ENCODE measurements at places on chromosomes 13 and 19. TPM values are rescaled to one million over a fixed set of nuclear protein-coding genes. Genes with fewer than 3 reads are reported as not detected.
A peak's percentile ranks its signal among the peaks of the same experiment; 100 is the strongest.

The SLITRK6 gene
- total RNA-seq, result 24.6 TPM

- H3K27me3 ChIP-seq, result no peaks in the 10 kb centered on the region
- H3K27ac ChIP-seq, result no peak overlapping the region
- no peaks in the 10 kb centered on the region for H3K36me3 ChIP-seq
Measured at GRCh38 chr19:3503036-3503572, 2.6 kb upstream of the DOHH start.

DNA sequence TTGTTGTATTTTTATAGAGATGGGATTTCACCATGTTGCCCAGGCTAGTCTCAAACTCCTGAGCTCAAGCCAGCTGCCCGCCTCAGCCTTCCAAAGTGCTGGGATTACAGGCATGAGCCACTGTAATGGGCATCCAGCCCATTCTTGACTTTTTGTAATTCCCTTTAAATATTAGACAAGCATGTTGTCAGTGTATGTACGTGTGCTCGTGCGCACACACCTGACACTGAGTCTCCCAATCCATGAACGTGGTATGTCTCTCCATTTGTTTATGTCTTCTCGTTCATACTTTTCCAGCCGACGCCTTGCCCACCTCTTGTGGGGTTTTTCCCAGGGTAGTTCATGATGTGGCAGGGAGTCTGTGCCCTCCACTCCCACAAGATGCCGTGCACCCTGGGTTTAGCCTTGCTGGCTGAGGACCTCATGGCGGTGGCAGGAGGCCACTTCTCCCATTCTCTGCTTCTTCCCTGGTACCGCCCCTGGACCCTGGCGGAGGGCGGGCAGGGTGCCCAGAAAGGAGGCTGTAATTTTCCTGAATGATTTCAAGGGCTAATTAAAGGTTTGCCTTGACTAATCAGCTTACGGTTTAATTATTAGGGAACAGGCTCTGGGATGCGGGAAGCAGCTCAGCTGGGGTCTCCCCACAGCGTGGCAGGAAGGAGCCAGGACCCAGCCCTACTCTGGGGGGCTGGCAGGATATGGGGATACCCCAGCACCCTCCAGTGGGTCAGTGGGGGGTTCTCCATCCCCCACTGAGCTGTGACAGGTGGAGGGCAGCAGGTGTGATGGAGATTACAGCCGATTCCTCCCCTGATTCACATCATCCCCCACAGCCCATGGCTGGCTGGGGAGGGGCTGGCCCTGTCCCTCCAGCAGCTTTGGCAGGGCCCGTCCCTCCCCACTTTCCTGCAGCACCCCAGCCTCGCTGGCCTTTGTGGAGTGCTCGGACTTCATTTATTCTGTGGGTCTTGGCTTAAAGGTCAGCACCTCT is 12.9 kb downstream of the PAK4 start:
- DNase-seq, result no peak
- H3K36me3 ChIP-seq, result no peaks in the 10 kb centered on the region
- H3K27ac ChIP-seq, result peak overlapping the region; percentile 84
- peaks cover 50% of the 10 kb centered on the region for H3K4me1 ChIP-seq
- no peak overlapping the region for H3K4me3 ChIP-seq

- no peaks in the 10 kb centered on the region for H3K27me3 ChIP-seq
- DNase-seq, result no peak
- no peaks in the 10 kb centered on the region for H3K4me1 ChIP-seq
- no peaks in the 10 kb centered on the region for H3K36me3 ChIP-seq
- no peak overlapping the region for H3K27ac ChIP-seq
- no peak overlapping the region for H3K4me3 ChIP-seq
Measured at GRCh38 chr13:113065406-113066141, 40.0 kb upstream of the F7 start.

GRCh38 chr19:44002212-44002565 is 568 bp upstream of the ZNF230 start:
- H3K27ac ChIP-seq, result peak overlapping the region; percentile 85
- peak overlapping the region; percentile 78 for H3K4me3 ChIP-seq
- H3K4me1 ChIP-seq, result peaks cover 10% of the 10 kb centered on the region
- no peak for DNase-seq

- no peak for DNase-seq
- H3K4me3 ChIP-seq, result no peak overlapping the region
- H3K27ac ChIP-seq, result no peak overlapping the region
- peaks cover 9% of the 10 kb centered on the region for H3K4me1 ChIP-seq
Measured at GRCh38 chr13:112971288-112971643, 2.3 kb downstream of the MCF2L start.

- no peaks in the 10 kb centered on the region for H3K4me1 ChIP-seq
- H3K4me3 ChIP-seq, result no peak overlapping the region
- H3K27ac ChIP-seq, result no peak overlapping the region
- H3K27me3 ChIP-seq, result no peaks in the 10 kb centered on the region
Measured at GRCh38 chr13:112835344-112835743, 133.7 kb upstream of the MCF2L start.

GRCh38 chr19:40466219-40466984 is 399 bp upstream of the SPTBN4 start:
- H3K36me3 ChIP-seq, result no peaks in the 10 kb centered on the region
- H3K4me3 ChIP-seq, result no peak overlapping the region
- peaks cover 5% of the 10 kb centered on the region for H3K4me1 ChIP-seq
- peak; percentile 12 for DNase-seq
- H3K27ac ChIP-seq, result no peak overlapping the region
- peaks cover 9% of the 10 kb centered on the region for H3K27me3 ChIP-seq

The PRSS57 gene
- total RNA-seq, result 2.4 TPM

The KLK2 gene
- not detected for total RNA-seq

GRCh38 chr19:3785451-3785937 is 687 bp downstream of the MATK start:
- H3K4me1 ChIP-seq, result no peaks in the 10 kb centered on the region
- no peak for DNase-seq
- H3K36me3 ChIP-seq, result no peaks in the 10 kb centered on the region

DNA sequence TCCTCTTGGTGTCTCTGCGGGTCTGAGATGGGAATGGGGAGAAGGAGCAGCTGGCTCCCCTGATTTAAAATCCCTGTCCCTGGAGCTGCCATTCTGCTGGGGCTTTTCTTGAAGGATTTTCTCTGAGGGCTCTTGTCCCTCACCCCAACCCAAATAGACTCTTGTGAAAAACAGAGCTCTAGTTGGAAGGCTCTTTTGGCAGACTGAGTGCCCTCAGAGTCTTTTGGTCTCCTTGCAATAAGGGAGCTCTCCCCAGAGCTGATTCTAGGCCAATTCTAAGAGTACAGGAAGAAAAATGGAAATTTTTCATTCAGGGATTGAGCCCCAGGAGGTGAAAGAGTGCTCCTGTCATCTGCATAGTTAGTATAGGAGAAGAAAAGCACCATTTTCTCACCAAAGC is 238.3 kb downstream of the COG6 start:
- H3K4me3 ChIP-seq, result no peak overlapping the region
- H3K27me3 ChIP-seq, result no peaks in the 10 kb centered on the region
- H3K27ac ChIP-seq, result no peak overlapping the region
- DNase-seq, result no peak

- H3K4me3 ChIP-seq, result no peak overlapping the region
- H3K4me1 ChIP-seq, result no peaks in the 10 kb centered on the region
- H3K27ac ChIP-seq, result no peak overlapping the region
- no peaks in the 10 kb centered on the region for H3K27me3 ChIP-seq
- H3K36me3 ChIP-seq, result no peaks in the 10 kb centered on the region
Measured at GRCh38 chr13:41586216-41586615, 128.9 kb downstream of the RGCC start.

GRCh38 chr13:53045189-53045588 is 16.6 kb downstream of the OLFM4 start:
- H3K4me3 ChIP-seq, result no peak overlapping the region
- peak; percentile 50 for DNase-seq
- no peaks in the 10 kb centered on the region for H3K27me3 ChIP-seq

GRCh38 chr19:47110521-47111005 is 3.0 kb downstream of the ZC3H4 start:
- H3K27ac ChIP-seq, result peak overlapping the region; percentile 98
- no peaks in the 10 kb centered on the region for H3K36me3 ChIP-seq
- peak overlapping the region; percentile 81 for H3K4me3 ChIP-seq
